Hepatocyte (in vitro differentiated cells): ENCODE measurements at places on chromosomes 11 and 22. TPM values are rescaled to one million over a fixed set of nuclear protein-coding genes. Genes with fewer than 3 reads are reported as not detected.

DNA sequence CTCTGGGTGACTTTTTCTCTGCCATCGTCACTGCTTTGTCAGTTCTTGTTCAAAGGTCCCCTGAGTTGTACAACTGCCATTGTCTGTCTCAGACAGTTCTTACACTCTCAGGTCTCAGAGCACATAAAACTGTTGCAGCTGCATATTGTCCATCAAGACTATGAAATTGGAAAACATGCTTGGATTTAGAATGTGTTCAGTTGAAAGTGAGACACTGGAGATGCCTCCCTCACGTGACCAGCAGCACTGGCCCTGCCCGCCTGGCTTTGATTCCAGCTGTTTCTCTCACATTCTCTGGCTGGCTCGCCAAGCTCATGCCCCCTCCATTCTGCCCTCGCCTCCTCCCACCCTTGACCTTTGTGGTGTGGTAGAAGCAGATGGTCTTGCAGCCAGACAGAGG, 244.2 kb downstream of the NTM start:
- H3K27me3 ChIP-seq = peaks cover 8% of the 10 kb centered on the region
- no peak overlapping the region for H3K27ac ChIP-seq
- H3K4me3 ChIP-seq = no peak overlapping the region
- no peak for DNase-seq

DNA sequence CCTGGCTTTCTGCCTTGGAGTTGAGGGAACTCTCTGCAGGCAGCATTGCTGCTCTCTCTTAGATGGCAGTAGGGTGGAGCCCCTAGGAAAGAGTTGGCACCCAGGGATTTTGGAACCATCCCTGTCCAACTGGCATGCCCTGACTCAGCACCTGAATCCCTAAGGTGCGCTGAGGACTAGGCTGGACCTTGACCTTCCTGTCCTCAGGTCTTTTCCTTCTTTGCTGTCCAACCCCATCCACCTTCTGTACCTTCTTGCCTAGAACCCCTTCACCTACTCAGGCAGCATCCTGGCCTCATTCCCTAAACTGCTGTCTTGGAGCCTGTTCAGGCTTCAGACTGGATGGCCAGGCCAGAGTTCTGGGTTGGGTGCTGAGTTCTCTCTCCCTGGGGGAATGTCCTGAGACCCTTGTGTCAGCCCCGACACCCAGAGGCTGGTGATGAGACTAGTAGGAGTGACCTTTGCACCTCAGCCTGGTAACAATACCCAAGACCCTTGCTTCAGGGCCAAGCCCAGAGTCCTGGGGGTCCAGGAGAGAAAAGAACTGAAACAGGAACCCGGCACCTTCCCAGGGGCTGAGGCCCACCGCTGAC, 2.5 kb upstream of the POLD4 start:
- H3K27ac ChIP-seq = peak overlapping the region; percentile 99
- no peaks in the 10 kb centered on the region for H3K36me3 ChIP-seq
- H3K4me1 ChIP-seq = peaks cover 52% of the 10 kb centered on the region
- H3K27me3 ChIP-seq = no peaks in the 10 kb centered on the region

- H3K36me3 ChIP-seq = no peaks in the 10 kb centered on the region
- no peak overlapping the region for H3K27ac ChIP-seq
These were observed 138.1 kb downstream of the TBC1D22A start for GRCh38 chr22:46900549-46900948.

GRCh38 chr22:32409977-32410376, 2.1 kb downstream of the RTCB start:
- no peak for DNase-seq
- H3K4me1 ChIP-seq = peaks cover 12% of the 10 kb centered on the region
- H3K4me3 ChIP-seq = no peak overlapping the region
- H3K36me3 ChIP-seq = no peaks in the 10 kb centered on the region
- no peak overlapping the region for H3K27ac ChIP-seq
- H3K27me3 ChIP-seq = no peaks in the 10 kb centered on the region

DNA sequence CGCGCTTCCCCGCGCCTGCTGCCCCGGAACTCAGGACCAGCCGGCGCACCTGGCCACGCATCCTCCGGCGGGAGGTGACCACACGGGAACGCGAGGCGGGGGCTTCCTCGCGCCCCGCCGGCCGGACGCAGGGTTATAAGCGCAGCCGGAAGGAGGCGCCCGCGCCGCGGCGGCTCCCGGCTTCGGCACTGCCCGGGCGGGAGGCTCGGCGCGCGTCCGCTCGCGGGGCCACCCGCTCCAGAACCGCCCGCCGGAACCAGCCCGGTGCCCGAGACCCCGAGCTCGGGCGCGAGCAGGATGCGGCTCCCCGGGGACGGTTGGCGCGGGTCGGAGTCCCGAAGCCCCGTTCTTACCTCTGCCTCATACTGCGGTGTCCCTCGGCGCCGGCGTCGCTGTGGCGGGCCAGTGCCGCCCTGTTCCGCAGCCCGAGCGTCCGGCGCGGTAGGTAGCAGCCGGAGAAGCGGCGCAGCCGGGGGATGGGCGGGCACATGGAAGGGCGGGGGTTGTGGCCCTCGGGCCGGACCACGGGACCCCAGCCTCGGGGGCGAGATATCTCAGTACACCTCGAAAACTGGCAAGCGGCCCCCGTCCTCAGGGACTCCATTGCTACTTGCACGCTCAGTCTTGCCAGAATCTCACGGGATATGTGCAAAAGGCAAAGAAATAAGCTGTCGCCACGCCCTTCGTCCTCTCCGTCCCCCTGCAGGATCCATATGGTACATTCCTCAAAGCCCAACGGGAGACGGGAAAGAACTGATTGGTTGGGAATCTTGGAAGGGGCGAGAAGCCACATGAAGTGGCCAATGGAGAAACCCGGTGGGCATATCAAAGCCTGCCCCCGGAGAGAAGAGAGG, 23.1 kb downstream of the MICAL3 start:
- H3K4me1 ChIP-seq = no peaks in the 10 kb centered on the region
- H3K27me3 ChIP-seq = no peaks in the 10 kb centered on the region
- H3K27ac ChIP-seq = peak overlapping the region; percentile 96
- peak overlapping the region; percentile 90 for H3K4me3 ChIP-seq

DNA sequence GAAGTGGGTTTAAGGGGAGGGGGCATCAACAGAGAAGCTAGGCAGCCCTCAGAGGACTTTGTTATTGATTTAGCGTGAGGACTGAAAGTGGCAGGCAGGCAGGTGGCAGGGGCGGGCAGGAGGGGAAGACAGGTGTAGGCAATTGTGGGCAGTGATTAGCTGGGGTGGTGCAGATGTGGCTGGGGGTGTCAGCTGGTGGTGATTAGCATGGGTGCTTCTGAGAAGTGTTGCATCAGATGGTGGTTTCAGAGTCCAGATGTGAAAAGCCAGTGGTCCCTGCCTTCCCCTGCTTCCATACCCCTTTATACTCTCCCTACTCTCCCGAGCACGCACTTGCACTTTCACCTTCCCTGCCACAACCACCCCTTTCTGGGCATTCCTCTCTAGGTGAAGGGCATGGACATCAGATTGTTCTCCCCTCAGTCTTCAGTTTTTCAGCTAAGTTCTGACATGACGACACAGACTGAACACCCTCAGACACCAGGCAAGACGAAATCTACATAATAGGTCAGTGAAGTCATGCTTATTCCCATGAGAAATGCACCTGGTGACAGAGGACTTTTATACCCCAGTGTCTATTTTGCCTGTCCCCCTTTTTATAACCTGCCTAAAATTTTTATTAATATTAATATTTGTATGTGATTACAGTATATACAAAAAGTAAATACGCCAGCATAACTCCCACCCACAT, 435.7 kb upstream of the CADM1 start:
- H3K27ac ChIP-seq = no peak overlapping the region
- H3K36me3 ChIP-seq = no peaks in the 10 kb centered on the region
- DNase-seq = no peak
- H3K4me1 ChIP-seq = no peaks in the 10 kb centered on the region
- H3K27me3 ChIP-seq = peaks cover 18% of the 10 kb centered on the region
- H3K4me3 ChIP-seq = no peak overlapping the region

DNA sequence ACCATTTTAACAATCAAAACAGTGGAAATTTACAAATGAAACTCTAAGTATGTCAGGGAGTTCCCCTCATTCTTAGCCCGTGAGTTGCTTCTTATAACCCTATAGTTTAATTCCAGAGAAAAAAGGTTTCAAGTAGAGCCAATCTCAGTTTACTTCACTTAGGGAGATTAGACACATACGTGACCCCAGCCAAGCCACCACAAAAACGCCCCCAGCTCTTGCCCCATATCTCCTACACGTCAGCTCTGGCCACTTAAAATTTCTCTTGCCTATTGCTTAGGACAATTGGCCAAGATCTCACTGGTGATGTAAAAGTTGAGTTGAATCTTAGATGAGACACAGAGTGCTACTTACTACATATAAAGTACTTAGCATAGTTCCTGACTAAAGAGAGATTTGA, 166.4 kb downstream of the ETS1 start:
- H3K36me3 ChIP-seq = no peaks in the 10 kb centered on the region
- H3K27me3 ChIP-seq = no peaks in the 10 kb centered on the region
- H3K27ac ChIP-seq = peak overlapping the region; percentile 48
- no peak for DNase-seq

DNA sequence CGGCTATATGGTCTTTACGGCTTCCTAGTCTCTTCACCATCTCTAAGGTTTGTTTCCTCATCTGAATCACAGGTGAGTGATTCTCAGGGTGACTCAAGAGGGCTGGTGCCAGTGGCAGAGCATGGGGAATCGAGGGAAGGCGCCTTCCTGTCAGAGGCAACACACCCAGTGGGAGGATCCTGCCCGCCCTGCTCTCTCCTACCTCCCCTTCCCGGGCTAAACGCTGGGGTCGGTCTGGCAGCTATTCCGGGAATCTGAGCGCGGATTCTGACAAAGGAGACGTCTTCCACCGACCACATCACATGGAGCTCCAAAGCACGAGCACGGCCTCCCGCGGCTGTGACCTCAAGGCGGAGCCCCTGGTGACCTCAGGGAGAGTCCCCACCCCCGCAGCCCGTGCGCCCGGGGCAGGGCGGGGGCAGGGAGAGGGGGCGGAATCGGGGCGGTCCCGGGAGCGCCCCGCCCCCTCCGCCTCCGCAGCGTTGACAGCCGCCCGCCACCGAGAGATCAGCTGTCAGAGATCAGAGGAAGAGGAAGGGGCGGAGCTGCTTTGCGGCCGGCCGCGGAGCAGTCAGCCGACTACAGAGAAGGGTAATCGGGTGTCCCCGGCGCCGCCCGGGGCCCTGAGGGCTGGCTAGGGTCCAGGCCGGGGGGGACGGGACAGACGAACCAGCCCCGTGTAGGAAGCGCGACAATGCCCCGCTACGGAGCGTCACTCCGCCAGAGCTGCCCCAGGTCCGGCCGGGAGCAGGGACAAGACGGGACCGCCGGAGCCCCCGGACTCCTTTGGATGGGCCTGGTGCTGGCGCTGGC, at the start of gene SMPD1:
TSS of gene SMPD1 (plus strand) at position 570 of the 813 bp plus-strand sequence. CDS start at position 695, 125 bp downstream.
- peaks cover 11% of the 10 kb centered on the region for H3K4me1 ChIP-seq
- H3K27ac ChIP-seq = peak within 1 kb of the TSS; percentile 91
- H3K27me3 ChIP-seq = no peaks in the 10 kb centered on the region
- peak within 1 kb of the TSS; percentile 61 for H3K4me3 ChIP-seq

DNA sequence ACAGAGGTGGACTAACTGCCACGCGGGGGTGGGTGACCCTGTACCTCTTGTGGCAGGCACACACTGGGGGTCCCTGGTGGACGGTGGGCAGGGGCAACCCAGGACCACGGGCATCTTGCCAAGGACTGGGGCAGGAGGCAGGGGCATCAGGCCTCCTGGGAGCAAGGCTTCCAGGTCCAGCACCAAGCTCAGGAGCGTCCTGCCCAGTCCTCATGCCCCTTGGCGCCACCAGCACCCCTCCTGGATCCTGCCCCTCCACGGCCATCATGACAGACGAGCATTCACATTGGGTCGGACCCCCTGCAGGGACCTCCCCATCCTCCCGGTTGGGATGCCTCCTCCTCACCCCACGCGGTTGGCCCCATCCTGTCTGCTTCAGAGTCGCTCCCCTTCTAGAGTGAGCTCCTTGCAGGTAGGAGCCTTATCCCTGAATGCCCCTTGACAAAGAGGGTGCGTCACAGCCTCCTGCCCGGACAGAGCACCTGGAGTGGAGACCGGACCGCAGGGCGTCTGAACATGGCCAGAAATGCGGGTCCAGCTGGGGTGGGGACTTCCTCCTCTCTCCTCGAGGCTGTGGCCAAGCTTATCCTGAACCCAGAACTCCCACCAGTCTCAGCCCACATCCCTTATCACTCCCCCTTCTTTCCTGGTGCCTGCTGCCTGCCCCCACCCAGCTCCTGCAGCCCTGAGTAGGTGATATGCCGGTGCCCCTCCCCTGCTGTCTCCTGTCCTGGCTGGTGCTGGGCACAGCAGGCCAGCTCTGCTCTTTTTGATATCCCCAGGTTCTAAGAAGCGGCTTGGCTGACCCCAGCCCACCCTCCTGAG, 40.3 kb downstream of the IGF2 start:
- no peak overlapping the region for H3K27ac ChIP-seq
- peaks cover 29% of the 10 kb centered on the region for H3K4me1 ChIP-seq
- DNase-seq = no peak
- H3K4me3 ChIP-seq = no peak overlapping the region

DNA sequence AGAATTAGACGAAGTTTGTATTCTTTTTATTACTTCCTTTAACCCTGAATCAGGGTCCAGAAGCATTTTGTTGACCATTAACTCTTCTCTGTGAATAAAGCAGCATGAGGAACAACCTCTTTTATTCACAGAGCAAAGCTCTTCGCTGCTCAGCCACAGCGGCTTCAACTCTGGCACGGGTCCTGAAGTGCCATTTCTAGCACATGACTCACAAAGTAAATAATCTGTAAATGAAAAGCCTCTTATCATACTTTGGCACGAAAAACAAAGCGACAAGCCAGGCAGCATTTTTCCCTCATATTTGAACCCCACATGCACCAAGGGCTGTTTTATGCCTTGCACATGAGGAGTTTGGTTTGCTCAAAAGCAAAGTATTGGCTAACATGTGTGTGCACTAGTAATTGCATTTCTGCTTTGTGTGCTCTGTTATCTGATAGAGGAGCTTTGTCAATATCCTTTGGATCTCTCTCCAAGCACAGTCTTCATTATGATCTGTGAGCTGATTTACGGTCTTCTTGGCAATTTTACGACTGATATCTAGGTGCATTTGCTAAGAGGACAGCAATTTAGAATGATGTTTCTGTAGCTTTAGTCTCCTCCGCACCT, 33.0 kb upstream of the APOBEC3A start:
- DNase-seq = peak; percentile 89
- no peaks in the 10 kb centered on the region for H3K27me3 ChIP-seq
- H3K4me3 ChIP-seq = no peak overlapping the region

- no peak for DNase-seq
- no peaks in the 10 kb centered on the region for H3K27me3 ChIP-seq
- no peak overlapping the region for H3K27ac ChIP-seq
These were observed 19.2 kb upstream of the SLC5A12 start for GRCh38 chr11:26741036-26741435.

- no peaks in the 10 kb centered on the region for H3K36me3 ChIP-seq
- H3K27ac ChIP-seq = no peak overlapping the region
- no peak for DNase-seq
- no peaks in the 10 kb centered on the region for H3K4me1 ChIP-seq
These were observed 41.9 kb upstream of the EMID1 start for GRCh38 chr22:29163808-29164207.

Gene TRIM49
- not detected in 2 replicates for total RNA-seq

Gene MTCH2
- total RNA-seq = 91.8 and 96.1 TPM in 2 replicates

Gene SLC22A6
- total RNA-seq = not detected in 2 replicates

Gene DCHS1
- 8.5 and 15.2 TPM in 2 replicates for total RNA-seq

Gene FXYD6
- 19.5 and 28.3 TPM in 2 replicates for total RNA-seq
